ENCODE measurements at places on chromosomes 1 and 21.

- DNase-seq = no peak
Measured at GRCh38 chr1:50109116-50109515, 396 bp downstream of the ELAVL4 start.

DNA sequence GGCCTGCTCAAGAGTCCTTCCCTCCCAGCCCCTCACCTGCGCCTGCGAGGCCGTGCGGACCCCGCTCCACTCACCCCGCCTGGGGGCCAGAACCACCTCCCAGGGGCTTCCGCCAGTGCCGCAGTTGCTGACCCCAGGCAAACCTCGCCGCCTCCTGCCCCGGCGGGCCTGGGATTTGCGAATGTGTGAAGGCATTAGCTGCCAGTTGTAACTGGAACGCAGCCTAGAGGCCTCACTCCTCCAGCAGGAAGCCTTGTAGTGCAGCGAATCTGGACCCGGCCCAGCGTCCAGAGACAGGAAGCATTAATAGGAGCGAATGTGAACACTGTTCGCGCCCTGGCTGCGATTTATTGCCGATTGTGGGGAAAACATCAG is 140.9 kb upstream of the ARHGEF16 start:
- no peak for DNase-seq

- no peak for DNase-seq
Measured at GRCh38 chr1:230906226-230906625, 37.9 kb upstream of the C1orf198 start.

- DNase-seq = no peak
Measured at GRCh38 chr1:11541956-11542355, 63.0 kb downstream of the DISP3 start.

DNA sequence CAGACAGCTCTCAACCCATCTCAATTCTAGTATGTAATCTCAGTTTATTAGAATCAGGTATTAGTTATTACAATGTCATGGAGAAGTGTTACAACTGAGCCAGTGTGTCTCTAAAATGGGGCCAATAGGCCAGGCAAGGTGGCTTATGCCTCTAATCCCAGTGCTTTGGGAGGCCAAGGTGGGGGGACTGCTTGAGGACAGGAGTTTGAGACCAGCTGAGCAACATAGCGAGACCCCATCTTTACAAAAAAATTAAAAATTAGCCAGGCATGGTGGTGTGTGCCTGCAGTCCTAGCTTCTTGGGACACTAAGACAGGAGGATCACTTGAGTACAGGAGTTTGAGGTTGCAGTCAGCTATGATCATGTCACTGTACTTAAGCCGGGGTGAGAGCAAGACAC is 104.9 kb downstream of the BCAR3 start:
- no peak for DNase-seq

- DNase-seq = no peak
Measured at GRCh38 chr1:98964198-98964597, 40.5 kb downstream of the PLPPR5 start.

DNA sequence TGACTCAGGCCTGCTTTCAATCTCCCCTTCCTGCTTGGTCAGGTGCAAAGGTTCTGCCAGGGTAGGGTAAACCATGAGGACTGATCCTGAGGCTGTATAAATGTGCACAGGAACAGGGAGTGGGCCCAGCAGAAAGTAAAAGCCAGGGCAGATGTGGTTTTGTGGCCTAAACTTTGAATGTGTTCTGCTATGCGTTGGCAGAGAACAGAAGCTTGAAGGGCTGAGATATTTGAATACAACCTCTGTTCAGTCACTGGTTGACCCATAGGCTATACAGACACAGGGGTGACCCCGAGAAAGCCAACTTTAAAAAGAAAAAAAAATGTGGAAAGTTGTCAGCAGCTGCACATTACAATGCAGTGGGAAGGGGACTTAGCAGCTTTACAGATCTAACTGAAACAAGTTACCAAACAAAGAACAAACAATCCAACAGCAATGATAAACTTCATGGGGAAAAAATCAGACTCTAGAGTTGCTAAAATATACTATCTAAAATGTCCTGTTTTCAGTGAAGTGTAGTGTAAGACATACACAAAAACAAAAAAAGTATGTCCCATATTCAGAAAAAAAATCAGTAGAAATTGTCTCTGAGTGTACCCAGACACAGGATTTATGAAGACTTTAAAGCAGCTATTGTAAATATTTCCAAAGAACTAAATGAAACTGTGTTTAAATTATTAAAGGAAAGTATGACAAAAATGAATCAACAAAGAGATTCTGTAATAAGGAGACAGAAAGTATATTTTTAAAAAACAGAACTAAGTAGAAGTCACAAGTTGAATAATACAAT is 216.1 kb downstream of the RPS6KC1 start:
- no peak for DNase-seq

- no peak for DNase-seq
Measured at GRCh38 chr21:33267250-33267649, 1.1 kb downstream of the IL10RB start.

DNA sequence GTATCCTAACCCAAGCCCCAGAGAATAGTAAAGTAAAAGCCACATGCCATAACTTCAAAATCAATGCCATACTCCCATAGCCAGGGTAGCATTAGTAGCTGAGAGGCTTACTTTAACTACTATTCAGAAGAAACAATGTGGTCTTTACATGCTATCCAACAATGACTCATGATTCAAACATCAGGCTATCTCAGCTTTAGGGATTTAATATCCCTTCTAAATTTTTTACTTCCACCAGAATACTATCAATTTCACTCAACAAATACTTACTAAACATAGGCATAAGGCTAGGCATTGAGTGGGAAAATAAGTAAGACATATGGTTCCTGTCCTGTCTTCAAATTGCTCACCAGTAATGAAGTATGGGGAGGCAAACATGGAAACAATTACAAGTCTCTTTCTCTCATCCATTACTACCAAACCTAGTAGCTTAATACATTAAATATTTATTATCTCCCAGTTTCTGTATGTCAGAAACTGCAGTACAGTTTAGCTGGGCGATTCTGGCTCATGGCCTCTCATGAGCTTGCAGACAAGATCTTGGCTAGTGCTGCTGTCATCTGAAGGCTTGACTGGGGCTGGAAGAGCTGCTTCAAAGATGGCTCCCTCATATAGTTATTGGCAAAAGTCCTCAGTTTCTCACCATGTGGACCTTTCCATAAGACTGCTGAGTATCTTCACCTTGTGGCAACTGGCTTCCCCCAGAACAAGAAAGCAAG is 30.7 kb downstream of the EVI5 start:
- no peak for DNase-seq

- no peak for DNase-seq
Measured at GRCh38 chr1:44621841-44622286, 52.4 kb downstream of the TMEM53 start.

DNA sequence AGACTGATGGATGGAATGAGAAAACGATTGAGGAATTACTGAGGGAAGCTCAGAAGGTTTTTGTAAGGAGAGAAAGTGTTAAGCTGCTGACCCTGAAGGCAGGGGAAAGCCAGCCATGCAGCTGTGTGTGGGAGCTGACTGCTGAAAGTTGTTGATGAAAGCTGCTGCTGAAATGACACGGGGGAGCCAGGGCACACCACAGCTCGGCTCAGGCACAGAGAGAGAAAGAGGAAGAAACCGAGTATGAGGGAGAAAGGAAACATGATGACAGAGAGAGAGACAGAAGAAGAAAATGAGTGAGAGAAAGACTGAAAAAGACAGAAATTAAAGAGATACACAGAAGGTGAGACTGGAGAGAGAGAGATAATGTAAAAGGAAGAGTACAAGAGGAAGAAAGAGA is 115.5 kb downstream of the LRRC53 start:
- no peak for DNase-seq

DNA sequence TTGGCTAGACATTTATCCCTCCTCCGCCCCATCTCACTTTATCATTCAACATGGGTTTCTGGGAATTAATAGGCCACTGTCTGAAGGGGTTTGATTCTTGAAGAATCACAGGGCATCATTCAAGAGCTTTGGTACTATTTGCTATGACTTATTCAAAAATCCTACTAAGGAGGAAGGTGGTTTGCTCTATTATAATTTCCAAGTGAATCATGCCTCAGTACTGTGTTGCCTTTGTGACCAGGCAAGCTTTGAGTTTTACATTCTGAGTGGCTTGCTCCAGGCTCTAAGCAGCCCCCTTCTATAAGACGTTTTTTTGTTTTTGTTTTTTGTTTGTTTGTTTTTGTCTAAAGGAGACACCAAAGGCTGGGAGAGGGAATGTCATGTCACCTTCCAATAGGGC is 2.6 kb downstream of the C1orf21 start:
- no peak for DNase-seq

GRCh38 chr21:39673736-39674135 is 61.0 kb downstream of the B3GALT5 start:
- DNase-seq = no peak

DNA sequence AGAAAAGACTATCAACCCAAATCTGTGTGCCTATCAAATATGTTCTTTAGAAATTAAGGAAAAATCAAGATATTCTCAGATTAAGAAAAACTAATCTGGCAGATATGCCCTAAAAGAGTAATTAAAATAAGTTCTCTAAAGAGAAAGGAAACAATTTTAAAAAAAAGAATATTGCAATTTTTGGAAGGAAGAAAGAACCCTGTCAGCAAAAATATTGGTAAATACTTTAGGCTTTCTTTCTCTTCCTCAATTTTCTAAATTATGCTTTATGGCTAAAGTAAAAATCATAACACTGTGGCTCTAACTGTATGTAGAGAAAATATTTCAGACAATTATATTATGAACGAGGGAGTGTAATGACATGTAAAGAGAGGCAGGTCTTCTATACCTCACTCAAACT is 691.3 kb upstream of the PTBP2 start:
- DNase-seq = no peak

- no peak for DNase-seq
Measured at GRCh38 chr21:14479241-14479786, 66.8 kb downstream of the SAMSN1 start.

DNA sequence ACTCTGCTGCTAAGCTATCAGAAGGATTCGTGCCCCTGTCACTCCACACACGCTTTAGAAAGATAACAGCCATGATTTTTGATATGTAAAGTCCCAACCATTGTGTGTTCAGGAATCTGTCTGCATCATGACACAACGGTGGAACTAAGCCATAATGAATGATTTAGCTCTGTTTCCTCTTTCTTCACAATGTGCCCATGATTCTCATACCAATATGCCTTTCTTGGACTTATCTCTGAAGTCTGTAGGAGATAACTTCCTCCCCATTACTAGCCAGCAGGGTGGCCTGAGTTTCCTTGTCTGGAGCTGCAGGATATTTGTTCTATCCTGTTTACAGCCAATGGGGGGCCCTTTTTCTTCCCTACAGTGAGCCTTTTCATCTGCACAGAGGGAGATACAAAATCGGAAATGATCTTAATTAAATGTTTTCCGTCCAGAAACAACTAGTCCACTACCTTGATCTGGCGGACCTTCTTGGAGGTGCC is 511.7 kb downstream of the USP25 start:
- no peak for DNase-seq

- DNase-seq = no peak
Measured at GRCh38 chr1:171310661-171311087, 3.3 kb upstream of the FMO4 start.

DNA sequence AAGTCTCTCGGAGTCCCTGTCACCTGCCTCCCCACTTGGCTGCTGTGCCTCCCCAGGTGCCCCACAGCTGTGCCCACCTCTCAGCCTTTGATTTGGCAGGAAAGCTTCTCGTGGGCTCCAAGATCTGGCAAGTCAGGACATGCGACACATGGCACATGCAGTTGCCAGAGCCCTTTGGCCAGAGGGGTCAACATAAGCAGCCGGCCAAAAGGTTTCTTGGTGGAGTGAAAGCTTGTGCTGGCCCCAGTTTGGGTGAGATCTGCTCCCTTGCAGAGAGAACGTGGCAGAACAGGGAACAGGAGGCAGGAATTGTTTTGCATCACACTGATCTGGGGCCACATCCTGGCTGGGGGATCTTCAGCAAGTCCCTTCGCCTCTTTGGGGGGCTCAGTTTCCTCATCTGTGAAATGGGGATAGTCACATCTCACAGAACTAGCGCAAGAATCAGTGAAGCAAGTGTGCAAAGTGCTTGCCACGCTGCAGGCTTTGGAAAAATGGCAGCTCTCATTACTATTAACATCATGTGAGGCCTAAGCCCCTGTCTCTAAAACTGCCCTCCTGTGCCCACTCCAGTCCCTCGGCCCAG is 232.6 kb downstream of the TRABD2B start:
- no peak for DNase-seq

- DNase-seq = no peak
Measured at GRCh38 chr1:4571263-4571662, 83.1 kb upstream of the AJAP1 start.

DNA sequence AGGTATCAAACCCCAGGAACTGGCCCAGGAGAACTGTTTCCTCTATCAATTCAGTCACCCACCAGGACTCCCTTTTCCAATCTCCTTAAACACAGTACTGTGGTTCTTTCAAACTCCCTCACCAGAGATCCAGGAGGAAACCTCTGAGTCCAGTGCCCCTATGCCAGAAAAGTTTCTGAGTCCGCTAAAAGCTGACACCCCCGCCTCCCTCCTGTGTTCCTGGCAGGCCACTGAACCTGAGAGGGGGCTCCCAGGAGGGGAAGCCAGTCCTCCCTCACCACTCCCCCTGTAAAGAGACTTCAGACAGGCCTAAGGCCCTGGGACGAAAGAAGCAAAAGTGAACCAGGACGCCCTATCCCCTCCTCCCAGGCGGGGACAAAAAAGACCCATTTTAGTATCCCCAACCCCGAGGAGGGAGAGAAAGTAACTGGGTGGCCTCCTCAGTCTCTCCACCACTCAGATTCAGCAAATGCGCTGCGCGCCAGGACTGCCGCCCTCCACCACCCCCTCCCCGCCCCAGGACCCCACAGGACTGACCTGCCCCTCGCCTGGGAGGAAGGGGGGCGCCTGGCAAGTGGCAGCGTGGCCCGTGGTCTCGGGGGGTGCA is 624 bp downstream of the SLC41A1 start:
- no peak for DNase-seq

- no peak for DNase-seq
Measured at GRCh38 chr1:235865565-235866204, 1.0 kb downstream of the LYST start.

DNA sequence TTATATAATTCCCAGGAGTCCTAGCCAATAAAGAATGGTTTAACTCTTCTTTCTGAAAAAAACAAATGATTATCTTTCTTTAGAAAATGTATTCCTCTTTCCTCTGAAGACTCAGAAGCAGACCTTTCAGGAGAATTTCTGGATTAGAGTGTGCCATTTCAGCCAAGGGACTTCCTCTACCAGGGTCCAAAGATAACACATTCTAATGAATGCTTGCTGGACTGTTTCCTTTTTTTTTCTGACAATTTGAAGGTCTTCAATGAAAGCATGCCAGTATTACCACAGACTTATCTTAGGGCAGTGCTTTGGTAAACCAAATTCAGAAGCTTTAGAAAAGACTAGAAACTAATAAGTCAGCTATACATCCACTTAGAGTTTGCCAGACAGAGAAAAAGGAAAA is 80.5 kb downstream of the RERE start:
- DNase-seq = no peak

DNA sequence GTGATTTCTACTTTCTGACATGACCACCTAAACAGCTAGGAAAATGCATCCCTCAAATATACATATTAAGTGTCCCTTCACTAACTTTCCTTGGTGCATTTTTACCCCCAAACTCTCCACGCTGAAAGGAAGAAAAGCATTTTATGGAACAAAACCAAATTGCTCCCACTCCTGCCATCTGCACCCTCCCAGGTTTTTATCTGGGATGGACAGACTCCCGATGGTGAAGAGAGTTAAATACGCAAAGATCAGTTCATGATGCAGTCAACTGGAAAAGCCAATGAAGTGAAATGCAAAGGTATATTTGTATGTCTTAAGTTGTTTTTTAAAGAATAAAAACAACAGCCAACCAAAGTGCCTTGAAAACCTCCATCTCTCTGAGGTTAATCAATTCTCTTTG is 2.7 kb downstream of the DSTYK start:
- no peak for DNase-seq

Data from activated T-helper 9 cell treated with anti-CD3 and anti-CD28 coated beads, Interleukin-2, amount 50 U/mL, for 16 hours (primary cell).